ENCODE measurements at places on chromosomes 12 and 14.

DNA sequence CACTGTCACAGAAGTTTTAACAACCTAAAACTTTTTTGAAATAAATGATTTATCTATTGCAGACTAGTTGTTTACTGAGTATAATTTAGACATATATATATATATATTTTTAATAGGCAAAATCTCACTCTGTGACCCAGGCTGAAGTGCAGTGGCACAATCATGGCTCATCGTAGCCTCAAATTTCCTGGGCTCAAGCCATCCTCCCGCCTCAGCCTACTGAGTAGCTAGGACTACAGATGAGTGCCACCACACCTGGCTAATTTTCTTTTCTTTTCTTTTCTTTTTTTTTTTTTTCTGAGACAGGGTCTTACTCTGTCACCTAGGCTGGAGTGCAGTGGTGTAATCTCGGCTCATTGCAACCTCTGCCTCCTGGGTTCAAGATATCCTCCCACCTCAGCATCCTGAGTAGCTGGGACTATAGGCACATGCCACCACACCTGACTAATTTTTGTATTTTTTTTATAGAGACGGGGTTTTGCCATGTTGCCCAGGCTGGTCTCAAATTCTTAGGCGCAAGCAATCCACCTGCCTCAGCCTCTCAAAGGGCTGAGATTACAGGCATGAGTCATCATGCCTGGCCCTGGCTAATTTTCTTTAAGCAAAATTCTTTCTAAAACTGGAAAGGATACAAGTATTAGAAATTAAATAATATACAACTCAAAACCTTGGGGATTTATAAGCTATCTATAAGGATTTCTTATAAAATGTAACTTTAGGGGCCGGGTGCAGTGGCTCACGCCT, 23.1 kb downstream of the EEA1 start:
- no peak for DNase-seq

DNA sequence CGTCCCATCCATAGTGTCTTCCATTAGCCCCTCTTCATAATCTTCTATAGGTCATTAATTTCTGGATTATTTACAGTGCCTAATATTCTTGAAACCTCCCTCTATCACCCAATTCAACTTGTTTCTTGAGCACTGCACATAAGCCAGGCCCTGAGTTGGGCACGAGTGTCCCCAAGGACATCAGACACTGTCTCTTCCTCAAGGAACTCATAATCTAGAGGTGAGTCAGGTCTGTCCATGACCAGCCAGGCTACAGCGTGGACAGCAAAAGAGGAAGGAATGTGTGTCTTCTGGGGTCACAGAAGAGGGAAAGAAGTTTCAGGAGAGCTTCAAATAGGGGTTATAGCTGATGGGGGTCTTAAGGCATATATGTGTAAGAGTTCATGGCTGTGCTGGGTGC, 12.5 kb downstream of the SPTB start:
- no peak for DNase-seq

DNA sequence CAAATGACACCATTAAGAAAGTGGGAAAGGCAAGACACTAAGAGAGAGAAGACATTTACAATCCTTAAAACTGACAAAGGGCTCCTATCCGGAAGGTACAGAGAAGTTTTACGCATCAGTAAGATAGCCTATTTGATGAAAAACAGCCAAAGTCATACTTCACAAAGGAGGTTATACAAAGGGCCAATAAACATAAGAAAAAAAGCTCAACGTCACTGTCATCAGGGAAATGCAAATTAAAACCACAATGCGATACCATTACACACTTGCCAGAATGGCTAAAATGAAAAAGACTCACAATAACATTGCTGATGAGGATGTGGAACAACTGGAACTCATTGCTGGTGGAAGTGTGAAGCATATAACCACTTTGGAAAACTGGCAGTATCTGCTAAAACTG, 168.6 kb upstream of the FAR2 start:
- DNase-seq = no peak

DNA sequence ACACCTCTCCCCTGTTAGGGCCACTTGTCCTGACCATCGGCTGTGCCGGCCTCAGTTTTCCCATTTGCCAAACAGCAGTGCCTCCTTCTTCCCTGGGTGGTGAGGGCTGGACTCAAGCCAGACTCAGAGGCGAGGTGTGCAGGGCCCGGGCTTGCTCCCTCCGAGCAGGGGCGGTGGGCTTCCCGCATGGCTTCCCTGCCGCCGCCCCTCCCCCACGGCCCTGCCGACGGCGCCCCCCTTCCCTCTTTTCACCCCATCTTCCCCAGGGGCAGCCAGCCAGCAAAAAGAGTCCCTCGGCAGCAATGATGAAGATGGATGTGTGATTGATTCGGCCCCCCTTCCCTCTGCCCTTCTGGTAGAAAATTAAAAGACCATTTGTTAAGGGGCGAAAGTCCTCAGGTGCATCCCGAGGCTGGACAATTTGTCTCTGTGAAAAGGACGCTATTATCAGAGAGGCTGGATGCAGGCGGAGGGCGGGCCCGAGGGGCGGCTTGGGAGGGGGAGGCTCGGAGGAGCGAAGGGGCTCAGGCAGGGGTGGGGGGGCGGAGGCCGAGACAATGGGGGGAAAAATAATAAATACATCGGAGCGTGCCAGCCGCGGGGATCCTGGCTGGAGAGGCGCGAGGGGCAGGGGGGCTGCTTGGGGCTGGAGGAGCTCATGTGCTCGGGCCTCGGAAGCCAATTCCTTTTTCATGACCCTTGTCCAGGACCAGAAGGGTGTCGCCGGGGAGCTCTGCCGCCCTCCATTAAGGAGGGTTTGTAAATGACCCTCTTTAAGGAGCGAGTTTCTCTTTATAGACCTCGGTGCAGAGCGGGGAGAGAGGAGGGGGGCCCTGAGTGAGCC, 48.0 kb upstream of the LHX5 start:
- no peak for DNase-seq

- DNase-seq = no peak
Observed at GRCh38 chr12:74424778-74425177, 112.9 kb upstream of the ATXN7L3B start.

GRCh38 chr12:23066095-23066494, 441.1 kb downstream of the ETNK1 start:
- DNase-seq = no peak

DNA sequence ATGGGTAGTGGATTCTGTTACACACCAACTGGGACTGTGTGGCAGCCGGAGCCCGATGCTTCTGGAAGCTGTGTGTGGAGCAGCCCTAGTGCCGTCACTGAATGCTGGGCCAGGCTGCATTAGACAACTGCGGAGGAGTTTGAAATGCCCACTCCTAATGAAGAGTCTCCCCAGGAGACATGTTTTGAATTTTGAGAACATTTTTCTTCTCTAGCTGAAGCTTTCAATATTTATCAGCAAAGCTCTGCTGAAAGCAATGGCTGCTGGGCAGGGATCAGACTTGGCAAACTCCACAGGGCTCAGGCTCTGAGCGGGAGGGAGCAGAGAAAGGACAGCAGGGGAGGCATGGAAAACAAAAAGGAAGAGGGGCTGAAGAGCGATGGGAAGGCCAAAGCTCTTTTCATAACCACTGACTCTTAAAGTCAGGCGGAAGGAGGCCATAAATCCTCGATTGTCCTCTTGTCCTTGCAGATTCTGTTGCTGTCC, 189.1 kb downstream of the MON2 start:
- no peak for DNase-seq

DNA sequence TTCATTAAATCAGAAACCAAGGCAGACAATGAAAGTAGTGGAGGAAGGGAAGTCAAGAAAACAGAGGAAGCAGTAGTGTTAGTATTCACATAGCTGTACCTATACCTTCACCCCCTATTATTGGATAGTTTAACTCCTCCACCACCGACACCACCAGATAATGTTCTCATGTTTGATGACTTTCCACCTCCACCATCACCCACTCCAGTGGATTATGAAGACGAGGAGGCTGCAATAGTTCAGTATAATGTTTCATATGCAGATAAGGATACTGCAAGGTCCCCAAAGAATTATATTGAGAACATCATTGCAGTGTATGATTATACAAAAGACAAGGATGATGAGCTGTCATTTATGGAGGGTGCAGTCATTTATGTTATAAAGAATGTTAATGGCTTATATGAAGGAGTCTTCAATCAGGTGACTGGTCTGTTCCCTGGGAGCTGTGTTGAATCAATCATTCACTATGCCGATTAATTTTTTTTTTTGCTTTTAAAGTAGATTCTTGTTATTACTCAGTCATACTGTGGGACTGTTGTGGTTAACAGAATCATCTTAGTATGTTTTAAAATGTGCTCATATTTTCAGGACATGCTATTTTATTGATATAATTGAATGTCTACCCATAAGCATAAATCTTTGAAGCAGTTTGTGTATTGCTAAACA, 32.2 kb upstream of the KTN1 start:
- DNase-seq = no peak

- DNase-seq = no peak
Observed at GRCh38 chr14:35292770-35293561, 784 bp downstream of the PSMA6 start.

DNA sequence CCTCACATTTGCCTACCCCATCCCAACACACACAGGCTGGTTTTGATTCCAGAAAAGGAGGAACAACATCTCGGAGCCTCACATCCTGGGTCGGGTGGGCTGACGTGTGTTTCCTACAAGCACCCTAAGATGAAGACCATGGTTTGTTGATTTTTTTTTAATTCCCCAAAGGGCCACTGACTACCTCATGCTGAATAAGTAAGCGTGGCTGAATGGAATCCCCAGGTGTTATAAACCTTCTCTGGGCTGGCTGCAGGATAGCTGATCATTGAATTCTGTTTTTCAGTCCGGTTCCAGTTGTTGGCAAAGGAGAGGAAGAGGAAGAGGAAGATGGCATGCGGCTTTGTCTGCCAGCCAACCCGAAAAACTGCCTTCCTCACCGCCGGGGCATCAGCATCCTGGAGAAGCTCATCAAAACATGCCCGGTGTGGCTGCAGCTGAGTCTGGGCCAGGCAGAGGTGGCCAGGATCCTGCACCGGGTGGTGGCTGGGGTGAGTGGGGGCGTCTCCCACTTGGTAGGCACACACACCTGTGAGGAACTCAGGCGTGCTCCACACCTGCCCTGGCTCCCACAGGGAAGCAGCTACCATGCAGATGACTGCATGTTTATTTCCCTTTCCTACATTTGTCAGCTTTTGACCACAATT, 42.0 kb downstream of the RIN3 start:
- no peak for DNase-seq

DNA sequence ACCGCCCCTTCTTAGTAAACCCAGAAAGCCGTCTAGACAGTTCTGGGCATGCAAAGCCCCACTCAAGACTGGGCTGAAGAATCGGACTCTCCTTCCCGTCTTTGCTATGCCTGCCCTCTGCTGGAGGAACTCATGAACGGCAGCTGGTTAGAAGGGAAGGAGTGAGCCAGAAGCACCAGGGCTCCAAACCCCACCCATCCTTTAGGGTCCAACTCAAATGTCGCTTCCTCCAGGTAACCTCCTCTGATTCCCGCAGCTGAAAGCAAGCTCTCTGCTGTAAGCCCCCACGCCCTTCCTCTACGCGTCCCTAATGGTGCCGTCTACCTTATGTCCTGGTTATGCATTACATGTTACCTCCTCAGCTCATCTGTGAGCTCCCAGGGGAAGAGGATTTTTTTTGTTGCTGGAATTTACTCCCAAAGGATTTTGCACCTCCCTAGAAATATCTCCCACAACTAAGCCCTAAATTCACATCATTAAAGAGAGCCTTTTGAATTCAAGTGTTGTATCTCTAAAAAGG, 59.0 kb upstream of the SCN8A start:
- peak; percentile 51 for DNase-seq

- no peak for DNase-seq
Observed at GRCh38 chr14:68669111-68669511, 123.8 kb downstream of the ZFP36L1 start.

GRCh38 chr14:105065280-105066228, at the start of gene GPR132:
GPR132 (minus strand) TSS chr14:105065430; CDS start chr14:105055420, 10,010 bp downstream.
- DNase-seq = peak; percentile 68

GRCh38 chr14:100317912-100318808, 5.0 kb upstream of the SLC25A47 start:
- DNase-seq = peak; percentile 52

- DNase-seq = no peak
Observed at GRCh38 chr14:72816287-72816686, 77.6 kb downstream of the DPF3 start.

GRCh38 chr14:34423445-34423844, 38.6 kb downstream of the SPTSSA start:
- DNase-seq = no peak

All from stimulated activated CD4-positive, alpha-beta T cell treated with anti-CD3 and anti-CD28 coated beads, TNF-alpha, amount 100 ng/mL, for 48 hours (primary cell).